H4 (cell line): ENCODE measurements at places on chromosomes 2 and 18. TPM values are rescaled to one million over a fixed set of nuclear protein-coding genes. Genes with fewer than 3 reads are reported as not detected.

The TMEM169 gene
- total RNA-seq: 0.16 and 0.35 TPM in 2 replicates

The AQP4 gene
- 0.39 TPM in 1 of 2 replicates, not detected in the other for total RNA-seq

The CFC1 gene
- 0.39 TPM in 1 of 2 replicates, not detected in the other for total RNA-seq

The NT5C1B gene
- total RNA-seq: not detected in 2 replicates

The CHRNA1 gene
- total RNA-seq: 0.94 and 1.1 TPM in 2 replicates

The CRYGD gene
- not detected in 2 replicates for total RNA-seq

The INSIG2 gene
- 8.1 and 11.8 TPM in 2 replicates for total RNA-seq

The UPP2 gene
- not detected in 2 replicates for total RNA-seq

The SLC38A11 gene
- not detected in 2 replicates for total RNA-seq

The MAP3K19 gene
- not detected in 2 replicates for total RNA-seq

The CGREF1 gene
- total RNA-seq: 0.31 TPM in 1 of 2 replicates, not detected in the other

The PIEZO2 gene
- 8.9 and 13.8 TPM in 2 replicates for total RNA-seq

The SETBP1 gene
- 2.7 and 3.6 TPM in 2 replicates for total RNA-seq

The TGFA gene
- 19.7 and 32.2 TPM in 2 replicates for total RNA-seq

The AFG3L2 gene
- 52.6 and 54.5 TPM in 2 replicates for total RNA-seq

The CNGA3 gene
- total RNA-seq: not detected in 2 replicates

The BCL11A gene
- 1.1 and 1.3 TPM in 2 replicates for total RNA-seq

The POTEE gene
- 0.31 and 1.6 TPM in 2 replicates for total RNA-seq

The GALNT3 gene
- 0.23 TPM in 1 of 2 replicates, not detected in the other for total RNA-seq

The LPIN1 gene
- 21.1 and 27.9 TPM in 2 replicates for total RNA-seq

The ARPC2 gene
- total RNA-seq: 264 and 290 TPM in 2 replicates

The BMP10 gene
- total RNA-seq: not detected in 2 replicates

The COL4A4 gene
- 0.17 and 0.18 TPM in 2 replicates for total RNA-seq

The NOSTRIN gene
- total RNA-seq: 0.25 TPM in 1 of 2 replicates, not detected in the other

The KCNG2 gene
- not detected in 2 replicates for total RNA-seq

The SUMO1 gene
- 200 and 214 TPM in 2 replicates for total RNA-seq

The KYNU gene
- total RNA-seq: 304 and 345 TPM in 2 replicates

The ALPG gene
- not detected in 2 replicates for total RNA-seq

The IKZF2 gene
- 0.68 and 1.7 TPM in 2 replicates for total RNA-seq

The UGT1A4 gene
- 0.04 TPM in 1 of 2 replicates, not detected in the other for total RNA-seq

The CCBE1 gene
- total RNA-seq: not detected in 2 replicates

The UGT1A5 gene
- total RNA-seq: not detected in 2 replicates

The ITGB6 gene
- not detected in 2 replicates for total RNA-seq

The PRSS56 gene
- total RNA-seq: not detected in 2 replicates

The LRRTM4 gene
- total RNA-seq: 0.90 and 1.1 TPM in 2 replicates

The IL36A gene
- total RNA-seq: not detected in 2 replicates

The ADCYAP1 gene
- total RNA-seq: 0.47 and 0.83 TPM in 2 replicates

The ZFAND2B gene
- 22.7 and 37.4 TPM in 2 replicates for total RNA-seq

The LDLRAD4 gene
- total RNA-seq: 5.5 and 6.9 TPM in 2 replicates

The GPC1 gene
- 17.9 and 25.7 TPM in 2 replicates for total RNA-seq

The ZEB2 gene
- total RNA-seq: 14.4 and 17.0 TPM in 2 replicates

The FBXO48 gene
- 0.31 and 0.72 TPM in 2 replicates for total RNA-seq

The MYO5B gene
- 10.9 and 12.4 TPM in 2 replicates for total RNA-seq

The TRAF3IP1 gene
- 1.8 and 7.4 TPM in 2 replicates for total RNA-seq

The PPM1G gene
- total RNA-seq: 72.0 and 81.7 TPM in 2 replicates

The REEP1 gene
- total RNA-seq: 1.6 and 1.8 TPM in 2 replicates
